ENCODE measurements at places on chromosomes 6 and 20.
A peak's percentile ranks its signal among the peaks of the same experiment; 100 is the strongest.

DNA sequence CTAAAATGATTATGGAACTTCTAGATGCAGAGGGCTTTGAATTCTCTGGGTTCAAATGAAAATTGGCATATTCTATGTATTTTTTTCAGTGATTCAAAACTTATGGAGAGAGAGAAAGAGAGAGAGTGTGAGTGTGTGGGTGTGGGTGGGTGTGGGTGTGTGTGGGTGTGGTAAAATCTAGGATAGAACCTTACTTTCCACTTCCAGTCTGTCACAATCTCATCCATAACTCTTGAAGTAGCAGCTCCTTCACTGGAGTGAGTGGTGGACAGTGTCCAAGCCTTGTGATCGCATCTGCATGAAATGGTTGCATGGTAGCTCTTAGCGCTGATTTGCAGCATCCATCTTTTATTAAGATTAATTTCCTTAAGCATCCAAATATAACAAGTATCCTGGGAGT is 37.7 kb downstream of the ADGB start:
- DNase-seq = no peak

DNA sequence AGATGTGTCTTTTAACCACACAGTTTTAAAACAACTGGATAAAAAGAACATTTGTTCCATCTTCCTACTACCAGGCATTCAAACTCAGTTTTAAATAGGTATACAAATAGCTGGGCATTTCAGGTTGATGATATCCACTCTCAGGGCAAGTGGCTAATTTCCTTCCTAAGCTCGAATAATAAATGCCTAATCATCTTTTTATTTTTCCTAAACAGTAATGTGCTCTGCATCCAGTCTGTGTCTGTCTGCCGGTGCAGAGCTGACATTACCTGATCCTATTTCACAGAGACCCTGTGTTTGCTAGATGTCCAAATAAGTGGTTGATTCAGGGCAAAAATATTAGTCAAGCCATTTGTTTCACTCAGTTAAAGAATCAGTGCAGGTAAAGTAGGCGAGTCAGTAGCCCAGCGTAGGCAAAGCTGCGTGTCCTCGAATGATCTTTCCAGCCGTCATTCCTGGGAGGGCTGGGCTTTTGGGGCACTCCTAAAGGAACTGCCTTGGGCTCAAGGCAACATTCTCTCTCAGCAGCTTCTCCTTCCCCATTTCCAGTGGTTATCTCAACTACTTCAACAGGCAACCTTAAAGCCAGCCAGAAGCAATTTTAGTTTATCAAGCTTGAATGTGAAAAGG is 74.2 kb upstream of the BMP2 start:
- no peak for DNase-seq

DNA sequence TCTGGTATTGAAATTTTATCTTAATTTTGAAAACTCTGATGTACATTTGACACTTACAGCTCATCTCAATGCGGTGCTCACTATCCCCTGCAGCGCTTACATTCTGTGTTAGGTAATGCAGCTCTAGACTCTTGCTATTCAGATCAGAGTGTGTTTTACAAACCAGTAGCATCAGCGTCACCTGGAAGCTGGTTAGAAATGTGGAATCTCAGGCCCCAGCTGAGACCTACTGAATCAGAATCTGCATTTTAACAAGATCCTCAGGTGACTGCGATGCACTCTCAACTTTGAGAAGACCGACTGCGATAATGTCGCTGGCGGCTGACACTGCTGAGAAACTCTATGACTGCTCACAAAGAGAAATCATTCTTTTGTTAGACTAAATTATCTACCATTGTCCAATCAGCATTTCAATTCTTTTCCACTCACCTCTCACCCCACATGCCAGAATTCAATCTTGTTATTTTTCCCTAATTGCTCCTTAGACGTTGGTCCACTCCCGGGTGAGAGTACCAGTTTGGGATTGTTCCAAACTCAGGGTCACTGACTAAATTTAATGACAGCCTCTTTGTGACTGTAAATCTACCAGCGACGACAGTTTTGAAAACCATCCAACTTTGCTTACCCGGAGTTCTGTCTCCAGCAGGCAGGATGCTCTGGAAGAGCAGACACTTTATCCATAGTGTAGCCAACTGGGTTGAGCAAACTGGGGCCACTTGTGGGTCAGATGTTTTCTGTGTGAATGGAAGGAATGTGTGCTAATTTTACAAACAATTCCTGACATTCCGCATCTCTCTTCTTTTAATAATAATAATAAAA is 140.1 kb upstream of the BTBD3 start:
- peak; percentile 87 for DNase-seq

- DNase-seq = no peak
Observed at GRCh38 chr20:43372051-43372450, 85.6 kb upstream of the SRSF6 start.

GRCh38 chr20:17610566-17611289 is 40.9 kb downstream of the DSTN start:
- DNase-seq = no peak

GRCh38 chr6:112710710-112711109 is 363.6 kb downstream of the RFPL4B start:
- DNase-seq = no peak

GRCh38 chr6:55528624-55529023 is 50.4 kb downstream of the HMGCLL1 start:
- no peak for DNase-seq

DNA sequence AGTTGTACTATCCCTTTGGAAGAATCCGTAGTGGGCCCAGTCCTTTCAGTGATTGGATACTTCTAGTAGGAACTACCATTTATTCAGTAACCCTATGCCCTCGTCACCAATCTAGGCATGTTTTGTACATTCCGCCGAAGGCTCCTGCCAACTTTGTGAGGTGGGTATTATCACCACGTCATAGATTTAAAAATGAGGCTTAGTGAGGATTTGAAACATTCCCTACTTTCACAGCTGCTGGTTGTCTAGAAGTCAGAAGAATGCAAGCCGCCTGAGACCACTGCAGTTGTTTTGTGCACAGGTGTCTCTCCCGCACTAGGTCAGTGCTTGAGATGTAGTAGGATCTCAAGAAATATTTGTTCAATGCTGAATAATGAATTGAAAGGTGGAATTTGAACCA is 32.6 kb downstream of the ENPP1 start:
- DNase-seq = no peak

DNA sequence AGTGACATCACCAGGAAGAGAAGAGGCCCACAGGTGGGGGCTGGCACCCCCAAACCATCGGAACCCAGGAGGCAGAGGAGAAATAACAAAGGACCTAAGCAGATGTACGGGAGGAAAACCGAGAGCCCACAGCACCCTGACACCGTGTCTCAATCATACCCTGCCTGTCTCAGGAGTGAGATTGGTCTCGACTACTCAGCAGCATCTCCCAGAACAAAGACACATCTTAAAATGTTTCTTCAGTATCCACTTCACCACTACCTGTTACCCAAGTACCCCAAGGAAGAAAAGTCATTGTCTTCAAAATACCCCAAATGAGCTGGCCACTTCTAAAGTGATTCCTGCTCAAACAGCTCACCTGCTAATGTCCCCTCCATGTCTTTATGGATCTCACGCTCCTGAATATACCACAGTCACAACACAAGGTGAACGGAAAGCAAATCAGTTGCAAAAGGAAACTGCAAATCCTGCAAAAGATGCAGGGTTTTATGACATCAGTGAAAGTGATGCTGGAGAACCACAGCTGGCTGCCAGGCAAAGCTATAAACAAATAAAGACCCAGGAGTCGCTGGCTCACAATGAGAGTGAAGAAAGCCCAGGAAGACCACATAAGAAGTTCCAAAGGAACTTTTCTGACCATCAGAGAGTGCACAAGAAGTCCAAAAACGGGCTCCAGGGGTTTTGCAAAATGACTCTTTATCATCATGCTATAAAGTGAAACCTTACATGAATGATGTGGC is 44.1 kb downstream of the PREX1 start:
- no peak for DNase-seq
